Uterus (tissue), 4 donors: ENCODE measurements at places on chromosomes 4 and X. TPM values are rescaled to one million over a fixed set of nuclear protein-coding genes. Genes with fewer than 3 reads are reported as not detected.
A peak's percentile ranks its signal among the peaks of the same experiment; 100 is the strongest.

TMPRSS11A gene
- not detected for total RNA-seq

GPR78 gene
- 0.43 TPM for total RNA-seq

MTTP gene
- not detected for total RNA-seq

HS6ST2 gene
- total RNA-seq: 9.7 TPM

DNA sequence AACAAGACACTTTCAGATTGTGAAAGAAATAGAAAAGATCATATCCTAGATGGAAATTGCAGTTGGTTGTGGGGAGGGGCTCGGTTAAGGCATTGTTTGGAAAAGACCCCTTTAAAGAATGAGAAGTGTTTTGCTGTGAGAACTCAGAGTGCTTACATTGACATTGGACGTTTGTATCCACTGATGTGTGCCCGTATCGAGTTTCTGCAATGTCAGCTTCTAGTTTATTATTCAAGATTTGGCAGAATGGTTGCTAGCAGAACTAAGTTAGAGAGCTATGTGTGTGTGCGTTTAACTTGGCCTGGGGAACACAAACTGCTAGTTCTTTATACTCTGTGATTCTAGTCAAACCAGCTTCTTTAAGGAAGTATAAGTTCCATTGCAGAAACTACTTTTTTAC, 2702.5 kb downstream of the PCDH7 start:
- no peak for DNase-seq
- H3K36me3 ChIP-seq: no peaks in the 10 kb centered on the region
- H3K27ac ChIP-seq: no peak overlapping the region
- no peak overlapping the region for H3K4me3 ChIP-seq

DNA sequence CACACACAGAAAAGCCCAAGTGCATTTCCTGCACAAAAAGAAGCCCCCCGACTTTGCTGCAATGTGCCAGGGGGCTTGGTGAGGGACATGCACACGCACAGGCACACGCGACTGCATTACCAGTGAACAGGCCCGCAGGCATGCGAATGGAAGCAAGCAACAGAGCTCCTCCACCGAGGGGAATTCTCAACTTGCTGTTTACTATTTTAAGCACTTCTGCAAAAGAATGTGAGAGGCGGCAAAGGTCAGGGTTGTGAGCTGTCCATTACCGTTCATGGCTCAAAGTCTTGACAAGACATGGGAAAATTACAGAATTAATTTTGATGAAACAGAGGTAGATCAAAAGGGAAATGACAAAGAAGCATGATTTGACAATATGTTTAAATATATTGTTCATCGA, 342.5 kb upstream of the NOCT start:
- no peaks in the 10 kb centered on the region for H3K27me3 ChIP-seq
- no peak overlapping the region for H3K4me3 ChIP-seq
- no peaks in the 10 kb centered on the region for H3K4me1 ChIP-seq
- H3K36me3 ChIP-seq: no peaks in the 10 kb centered on the region
- DNase-seq: no peak

DNA sequence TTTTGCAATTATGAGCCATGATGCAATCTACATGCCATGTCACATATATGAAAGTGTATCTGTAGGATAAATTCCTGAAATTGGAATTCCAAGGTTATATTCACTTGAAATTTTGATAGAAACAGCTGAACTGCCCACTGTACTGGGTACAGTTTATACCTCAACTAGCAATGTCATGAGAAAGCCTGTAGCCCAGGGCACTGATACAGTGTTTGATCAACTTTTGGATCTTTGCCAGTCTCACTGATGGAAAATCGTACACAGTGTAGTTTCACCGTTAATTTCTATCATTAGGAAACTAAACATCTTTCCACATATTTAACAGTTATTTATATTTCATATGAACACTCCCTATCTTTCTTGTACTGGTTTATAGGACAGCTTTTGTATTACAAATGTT, 34.2 kb downstream of the TAPT1 start:
- H3K36me3 ChIP-seq: no peaks in the 10 kb centered on the region
- H3K27ac ChIP-seq: peak overlapping the region; percentile 0

GRCh38 chr4:121252224-121252806, 88.2 kb upstream of the TNIP3 start:
- no peaks in the 10 kb centered on the region for H3K4me1 ChIP-seq
- peak; percentile 38 for DNase-seq
- H3K36me3 ChIP-seq: no peaks in the 10 kb centered on the region
- H3K27me3 ChIP-seq: no peaks in the 10 kb centered on the region
- H3K4me3 ChIP-seq: no peak overlapping the region
- no peak overlapping the region for H3K27ac ChIP-seq

DNA sequence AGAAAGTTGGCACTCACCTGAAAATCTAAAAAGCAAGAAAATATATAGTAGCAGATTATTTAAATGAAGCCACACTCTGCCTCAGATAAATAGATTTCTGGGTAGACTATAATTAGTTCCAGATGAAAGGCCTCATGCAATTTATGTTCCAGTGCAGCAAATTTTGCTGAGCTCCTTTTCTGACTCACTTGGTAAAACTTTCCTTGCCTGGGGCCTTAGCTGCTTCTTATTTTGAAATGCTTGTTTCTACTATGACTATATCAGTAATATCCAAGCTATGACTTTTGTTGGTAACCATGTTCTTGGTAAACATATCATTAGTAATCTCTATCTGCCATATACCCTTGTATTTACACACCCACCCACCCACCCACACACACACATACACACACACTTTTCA, 961.8 kb downstream of the SH3BGRL start:
- no peak for DNase-seq
- H3K4me3 ChIP-seq: no peak overlapping the region
- no peak overlapping the region for H3K27ac ChIP-seq
- H3K27me3 ChIP-seq: no peaks in the 10 kb centered on the region

DNA sequence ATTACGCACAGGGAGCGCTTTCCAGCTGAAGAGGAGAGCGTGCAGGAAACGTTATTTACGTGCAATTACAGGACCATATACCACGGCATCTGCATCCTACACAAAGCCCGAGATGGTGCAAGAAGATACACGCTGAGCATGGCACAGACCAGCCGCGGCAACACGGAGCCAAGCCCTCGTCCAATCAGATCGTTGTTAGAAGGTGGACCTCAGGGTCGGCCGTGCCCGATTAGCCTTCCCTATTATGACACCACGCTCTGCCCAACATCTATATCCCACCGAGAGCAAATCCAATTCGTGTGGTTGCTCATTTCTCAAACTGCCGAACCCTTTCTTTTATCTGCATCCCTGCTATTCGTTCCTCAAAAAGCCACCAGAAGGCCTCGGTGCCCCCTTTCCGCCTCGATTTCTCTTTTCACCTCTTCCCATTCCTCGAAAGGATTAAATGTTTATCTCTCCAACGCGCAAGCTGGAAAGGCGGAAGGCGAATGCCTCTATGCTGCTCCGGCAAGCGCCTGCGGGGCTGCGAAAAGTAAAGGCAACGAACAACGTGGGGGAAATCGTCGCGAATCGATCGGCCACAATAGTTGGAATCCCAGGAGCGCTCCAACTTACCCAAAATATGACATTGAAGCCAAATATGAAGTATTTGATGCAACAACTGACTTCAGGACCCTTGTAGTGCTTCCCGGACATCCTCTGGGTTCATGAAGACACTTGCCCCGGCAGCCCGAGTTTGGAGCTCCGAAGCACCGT, 702 bp downstream of the TSPAN5 start:
- H3K36me3 ChIP-seq: no peaks in the 10 kb centered on the region
- no peaks in the 10 kb centered on the region for H3K27me3 ChIP-seq
- H3K4me1 ChIP-seq: no peaks in the 10 kb centered on the region

- no peaks in the 10 kb centered on the region for H3K27me3 ChIP-seq
- no peaks in the 10 kb centered on the region for H3K4me1 ChIP-seq
- no peak overlapping the region for H3K4me3 ChIP-seq
- no peak for DNase-seq
Measured at GRCh38 chrX:8728932-8729535, 2.9 kb downstream of the ANOS1 start.

- H3K27me3 ChIP-seq: no peaks in the 10 kb centered on the region
- H3K36me3 ChIP-seq: no peaks in the 10 kb centered on the region
- DNase-seq: no peak
- H3K4me3 ChIP-seq: no peak overlapping the region
- H3K4me1 ChIP-seq: no peaks in the 10 kb centered on the region
Measured at GRCh38 chr4:95510877-95511276, 37.9 kb downstream of the UNC5C start.
